ENCODE measurements at places on chromosomes 7 and 10.

DNA sequence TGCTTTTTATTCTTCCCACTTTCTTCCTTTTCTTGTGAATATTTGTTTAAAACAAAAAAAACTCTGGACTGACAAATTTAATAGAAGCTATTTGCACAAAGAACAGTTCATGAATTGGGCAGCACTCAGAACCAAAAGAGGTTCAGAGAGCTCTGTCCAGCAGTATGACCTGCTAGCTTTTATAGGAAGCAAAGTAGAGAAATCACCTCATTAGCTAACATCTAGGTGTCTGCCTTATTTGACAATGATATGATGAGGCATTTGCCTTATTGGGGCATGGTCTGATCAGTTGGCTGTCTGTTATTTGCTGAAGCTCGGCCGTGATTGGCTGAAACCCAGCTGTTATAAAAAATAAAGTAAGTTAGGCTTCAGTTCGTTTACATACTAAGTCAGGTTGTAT is 819 bp upstream of the TRIM4 start:
- no peak for DNase-seq

GRCh38 chr7:123367484-123368122 is 166.8 kb downstream of the IQUB start:
- peak; percentile 9 for DNase-seq

GRCh38 chr10:64619102-64619501 is 1097.9 kb downstream of the REEP3 start:
- DNase-seq, result no peak

GRCh38 chr7:87154569-87154968 is 2.3 kb downstream of the DMTF1 start:
- DNase-seq, result no peak

DNA sequence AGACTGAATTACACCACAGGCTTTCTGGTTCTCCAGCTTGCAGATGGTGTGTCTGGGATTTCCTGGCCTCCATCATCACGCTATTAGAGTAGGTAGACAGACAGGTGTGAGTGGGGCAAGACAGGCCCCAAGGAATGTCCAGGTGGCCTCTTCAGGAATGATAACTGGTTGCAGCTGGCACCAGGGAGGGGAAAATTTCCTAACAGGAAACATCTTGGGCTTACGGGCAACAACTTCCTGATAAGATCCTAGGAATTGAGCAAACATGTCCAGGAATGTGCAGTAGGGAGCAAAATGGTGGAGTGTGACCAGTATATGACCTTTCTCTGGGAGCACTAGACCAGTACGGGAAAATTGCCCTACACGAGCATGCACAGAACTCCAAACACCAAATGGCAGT is 11.3 kb downstream of the XRCC2 start:
- DNase-seq, result no peak

- no peak for DNase-seq
Observed at GRCh38 chr7:67692425-67692824, 695.8 kb downstream of the TYW1 start.

DNA sequence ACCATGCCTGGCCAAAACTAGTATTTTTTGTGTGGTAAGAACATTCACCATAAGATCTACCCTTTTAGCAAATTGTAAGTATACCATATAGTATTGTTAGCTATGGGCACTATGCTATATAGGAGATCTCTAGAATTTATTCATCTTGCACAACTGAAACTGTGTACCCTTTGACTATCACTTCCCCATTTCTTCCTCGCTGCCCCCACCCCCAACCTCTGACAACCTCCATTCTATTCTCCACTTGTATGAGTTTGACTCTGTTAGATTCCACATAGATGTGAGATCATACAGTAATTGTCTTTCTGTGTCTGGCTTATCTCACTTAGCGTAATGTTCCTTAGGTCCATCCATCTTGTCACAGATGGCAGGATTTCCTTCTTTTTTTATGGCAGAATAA is 3.6 kb downstream of the CASP7 start:
- no peak for DNase-seq

DNA sequence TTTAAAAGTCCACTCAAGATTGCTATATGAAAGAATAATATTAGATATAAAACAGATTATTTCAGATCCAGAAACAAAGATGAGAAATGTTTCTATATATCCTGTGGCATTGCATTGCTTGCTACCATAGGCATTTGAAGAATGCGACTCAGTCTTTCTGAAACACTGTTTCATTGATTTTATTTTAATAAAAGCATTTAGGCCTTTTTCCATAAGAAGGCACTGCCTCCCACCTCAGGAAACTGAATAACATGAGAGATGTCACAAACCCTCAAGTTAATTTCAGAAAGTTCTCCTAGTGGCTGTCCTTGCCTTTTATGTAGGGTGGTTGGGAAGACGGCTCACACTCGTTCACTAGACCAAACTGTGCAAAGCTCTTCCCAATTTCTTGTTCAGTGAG is 23.3 kb downstream of the PRPS1L1 start:
- DNase-seq, result no peak

DNA sequence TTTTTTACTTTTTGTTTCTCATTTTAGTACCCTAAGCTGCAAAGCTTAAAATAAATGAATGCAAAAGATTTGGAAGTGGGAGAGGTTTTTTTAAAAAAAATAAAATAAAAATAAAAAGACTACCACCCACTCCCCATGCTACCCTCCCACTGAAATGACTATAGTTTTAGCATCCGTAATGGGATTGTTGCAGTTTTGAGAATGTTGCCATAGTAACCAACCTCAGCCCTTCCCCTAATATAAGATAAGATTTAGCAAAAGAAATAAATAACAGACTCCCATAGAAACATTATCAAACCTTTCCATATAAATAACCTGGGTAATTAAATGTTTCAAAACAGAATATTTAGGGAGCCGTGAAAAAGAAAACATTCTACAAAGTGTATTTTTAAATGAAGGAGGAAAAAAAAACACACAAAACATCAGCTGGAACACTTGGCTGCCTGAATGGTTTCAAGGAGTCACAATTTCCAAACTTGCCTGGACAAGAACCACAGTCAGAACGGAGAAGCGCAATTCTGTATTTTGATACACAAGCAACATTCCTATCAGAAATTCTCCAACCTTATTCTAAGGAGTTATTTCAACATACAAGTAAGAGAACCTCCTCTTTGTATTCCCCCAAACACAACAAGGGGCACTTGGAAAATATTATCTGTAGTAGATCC is 57.4 kb downstream of the DGKI start:
- no peak for DNase-seq

GRCh38 chr7:11188529-11189310 is 215.0 kb downstream of the PHF14 start:
- no peak for DNase-seq

GRCh38 chr10:104579136-104579535 is 62.0 kb upstream of the SORCS3 start:
- DNase-seq, result no peak

Data from GM12892 (cell line).